Stimulated activated CD8-positive, alpha-beta memory T cell treated with anti-CD3 and anti-CD28 coated beads, Interleukin-12 subunit alpha, Interleukin-12 subunit beta, amount 100 ng/mL, for 1 hour (primary cell): ENCODE measurements at places on chromosomes 11 and 22.
A peak's percentile ranks its signal among the peaks of the same experiment; 100 is the strongest.

DNA sequence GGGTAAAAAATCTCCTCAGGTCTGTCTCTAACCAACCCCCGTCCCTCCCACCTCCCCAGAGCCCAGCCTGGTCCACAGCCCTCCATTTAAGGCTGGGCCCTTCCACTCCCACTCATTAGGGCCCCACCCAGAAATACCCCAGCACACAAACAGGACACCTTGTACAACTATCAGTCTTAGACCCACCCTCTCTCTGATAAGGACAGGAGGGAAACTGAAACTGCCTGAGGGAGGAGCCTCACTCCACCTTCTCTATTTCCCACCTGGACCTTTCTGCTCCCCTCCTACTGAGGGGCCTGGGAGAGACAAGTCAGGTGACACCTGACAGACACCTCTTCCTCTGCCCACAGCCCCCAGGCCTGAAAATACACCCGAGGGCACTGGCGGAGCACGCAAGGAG lies 90.2 kb downstream of the PLEKHA7 start:
- DNase-seq: no peak

- DNase-seq: no peak
Measured at GRCh38 chr11:13944016-13944415, 18.5 kb upstream of the SPON1 start.

GRCh38 chr11:31492320-31492913 lies 17.0 kb downstream of the IMMP1L start:
- no peak for DNase-seq

GRCh38 chr11:81987829-81988472 lies 745.7 kb downstream of the FAM181B start:
- DNase-seq: no peak

GRCh38 chr22:50025993-50026392 lies 13.4 kb upstream of the IL17REL start:
- DNase-seq: no peak

DNA sequence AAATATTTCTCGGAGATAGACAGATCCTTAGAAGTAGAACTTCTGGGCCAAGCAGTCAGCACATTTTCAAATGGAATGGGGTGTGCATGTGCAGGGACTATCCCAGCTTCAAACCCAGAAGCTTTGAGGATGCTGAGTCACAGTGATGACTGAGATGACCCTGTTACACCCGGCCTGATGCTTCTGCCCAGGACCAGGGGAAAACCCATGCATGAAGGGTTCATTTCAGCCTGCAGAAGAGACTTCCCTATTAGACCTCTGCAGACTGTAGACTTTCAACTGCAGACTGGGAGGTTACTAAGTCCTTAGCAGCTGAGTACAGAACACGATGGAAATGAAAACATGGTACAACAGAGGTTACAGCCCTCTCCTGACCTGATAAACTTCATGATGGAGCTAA lies 3.6 kb upstream of the OR2AT4 start:
- no peak for DNase-seq

DNA sequence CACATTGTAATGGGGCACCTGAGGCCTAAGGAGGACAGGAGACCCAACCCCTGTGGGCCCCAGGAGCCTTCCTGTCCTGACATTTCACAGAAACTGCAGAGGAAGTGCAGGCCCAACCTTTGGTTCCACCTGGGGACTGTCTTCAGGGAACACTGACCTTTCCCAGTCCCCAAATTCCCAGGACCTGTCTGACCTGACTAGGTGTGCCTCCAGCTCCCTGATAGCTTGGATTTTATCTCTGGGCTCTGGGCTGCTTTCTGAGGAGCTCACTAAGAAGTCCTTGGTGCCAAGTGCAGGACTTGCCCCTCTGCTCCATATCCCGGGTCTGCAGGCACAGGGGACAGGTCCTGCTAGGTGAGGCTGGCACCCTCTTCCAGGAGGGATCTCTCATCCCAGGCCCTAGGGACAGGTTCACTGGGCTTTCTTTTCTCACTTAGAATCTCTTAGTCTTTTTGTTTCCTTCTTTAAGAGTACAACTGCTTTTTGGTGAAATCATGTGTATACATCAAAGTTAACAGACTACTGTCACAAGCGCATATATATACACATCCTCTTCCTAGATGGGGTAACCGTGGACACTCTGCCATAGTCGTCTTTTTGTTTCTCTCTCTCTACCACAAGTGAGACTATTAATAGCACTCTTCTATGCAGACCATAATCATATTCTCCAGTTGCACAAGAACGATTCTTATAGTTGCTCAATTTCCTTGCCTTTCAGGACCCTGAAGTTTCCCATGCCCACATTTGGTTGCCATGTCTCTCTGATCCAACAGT lies 72.0 kb upstream of the IGLL5 start:
- no peak for DNase-seq

- DNase-seq: no peak
Measured at GRCh38 chr11:70811915-70812314, 413.6 kb downstream of the CTTN start.

DNA sequence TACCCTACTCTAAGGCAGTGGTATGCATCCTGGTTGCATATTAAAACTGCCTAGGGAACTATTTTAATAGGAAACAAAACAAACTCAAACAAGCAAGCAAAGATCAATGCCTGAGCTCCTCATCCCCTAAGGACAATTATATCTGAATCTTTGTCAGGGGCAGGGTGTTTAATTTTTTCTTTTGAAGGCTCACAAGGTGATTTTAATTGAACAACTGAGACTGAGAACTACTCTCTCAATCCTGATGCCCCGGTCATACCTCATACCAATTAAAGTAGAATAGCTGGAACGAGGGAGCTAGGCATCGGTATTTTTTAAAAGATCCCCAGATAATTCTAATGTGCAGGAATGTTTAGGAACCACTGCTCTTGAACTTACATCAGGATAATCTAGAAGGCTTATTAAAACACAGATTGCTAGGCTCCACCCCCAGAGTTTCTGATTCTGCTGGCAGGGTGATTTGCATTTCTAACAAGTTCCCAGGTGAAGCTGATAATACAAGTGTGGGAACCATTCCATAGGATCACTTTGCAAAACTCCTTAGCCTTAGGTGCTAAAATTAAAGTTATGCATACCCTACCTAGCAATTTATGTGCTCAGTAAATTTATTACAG lies 416.5 kb downstream of the GUCY1A2 start:
- no peak for DNase-seq

- DNase-seq: peak; percentile 54
Measured at GRCh38 chr11:66081505-66081904, 11.4 kb downstream of the PACS1 start.

GRCh38 chr22:42562279-42562678 lies 8.5 kb downstream of the SERHL2 start:
- no peak for DNase-seq

- no peak for DNase-seq
Measured at GRCh38 chr11:64598797-64599697, 8.0 kb downstream of the SLC22A12 start.

DNA sequence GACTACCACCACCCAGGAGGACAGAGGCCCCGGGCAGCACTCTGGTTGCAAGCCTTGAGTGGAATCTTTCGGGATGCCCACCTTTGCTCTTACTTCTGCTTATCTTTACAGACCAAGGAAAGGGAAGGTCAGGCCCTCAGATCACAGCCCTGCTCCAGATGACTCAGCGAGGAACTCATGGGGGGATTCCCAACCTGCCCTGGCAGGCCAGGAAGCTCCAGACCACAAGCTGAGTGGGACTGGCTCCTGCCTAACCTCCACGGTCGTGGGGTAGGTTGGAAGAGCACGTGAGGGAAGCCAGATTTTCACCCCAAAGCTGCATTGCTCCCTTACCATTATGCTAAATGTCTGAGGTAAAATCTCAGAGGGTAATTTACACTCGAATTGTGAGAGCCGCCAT lies 11.8 kb downstream of the TBC1D10A start:
- DNase-seq: peak; percentile 30

DNA sequence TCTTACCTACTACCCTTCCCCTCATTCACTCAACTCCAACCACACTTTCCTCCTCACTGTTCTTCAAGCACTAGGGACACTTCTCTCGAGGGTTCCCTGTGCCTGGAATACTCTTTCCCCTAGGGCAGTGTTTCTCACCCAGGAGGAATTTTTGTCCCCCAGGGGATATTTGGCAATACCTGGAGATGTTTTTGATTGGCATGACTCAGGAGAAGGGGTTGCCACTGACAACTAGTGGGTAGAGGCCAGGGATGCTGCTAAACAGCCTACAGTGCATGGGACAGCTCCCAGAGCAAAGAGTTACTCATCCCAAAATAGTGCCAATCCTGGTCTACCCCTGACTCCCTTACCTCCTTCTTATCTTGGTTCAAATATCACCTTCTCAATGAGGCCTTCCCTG lies 40.0 kb downstream of the BTG4 start:
- DNase-seq: no peak
